NCI-H1105 (cell line): ENCODE measurements at places on chromosomes 5 and 9.

GRCh38 chr5:176425791-176426190 lies 9.5 kb upstream of the CLTB start:
- no peak for DNase-seq

GRCh38 chr5:142576303-142576702 lies 109.6 kb downstream of the FGF1 start:
- no peak for DNase-seq

DNA sequence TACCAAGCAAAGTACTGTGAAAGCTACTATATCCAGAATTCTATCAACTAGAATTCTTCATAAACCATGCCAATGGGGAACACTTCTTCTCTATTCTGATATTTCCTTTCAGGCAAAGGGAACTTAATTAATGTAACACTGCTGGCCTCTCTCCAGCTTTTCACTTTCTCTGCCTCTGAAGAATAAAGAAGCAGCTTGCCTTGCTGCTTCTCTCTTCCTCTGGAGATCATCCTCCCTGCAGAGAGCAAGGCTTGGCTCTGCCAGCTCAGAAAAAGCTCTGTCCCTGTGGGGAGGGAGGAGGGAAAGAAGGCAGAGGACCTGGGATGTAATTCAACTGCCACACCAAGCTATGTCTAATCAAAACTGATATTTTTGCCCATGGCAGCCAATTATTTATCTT lies 6.5 kb downstream of the CTNND2 start:
- no peak for DNase-seq

DNA sequence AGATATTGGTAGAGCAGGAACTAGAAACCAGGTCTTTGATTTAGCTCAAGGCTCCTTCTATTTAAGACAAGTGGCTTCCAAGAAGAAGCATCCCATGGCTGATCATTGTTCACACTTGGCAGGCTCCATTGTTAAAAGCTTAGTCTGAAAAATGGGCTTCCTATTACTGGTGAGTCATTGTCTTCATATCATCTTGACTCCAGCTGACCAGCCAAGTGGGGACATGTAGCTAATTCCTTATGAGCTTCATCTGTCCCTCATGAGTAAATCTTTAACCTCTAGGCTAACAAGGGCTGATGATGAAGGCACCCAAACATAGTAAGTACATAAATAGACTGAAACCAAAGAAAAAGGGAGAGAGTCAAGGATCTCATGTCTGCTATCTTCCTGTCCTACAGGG lies 530.3 kb upstream of the KLF4 start:
- DNase-seq, result no peak

DNA sequence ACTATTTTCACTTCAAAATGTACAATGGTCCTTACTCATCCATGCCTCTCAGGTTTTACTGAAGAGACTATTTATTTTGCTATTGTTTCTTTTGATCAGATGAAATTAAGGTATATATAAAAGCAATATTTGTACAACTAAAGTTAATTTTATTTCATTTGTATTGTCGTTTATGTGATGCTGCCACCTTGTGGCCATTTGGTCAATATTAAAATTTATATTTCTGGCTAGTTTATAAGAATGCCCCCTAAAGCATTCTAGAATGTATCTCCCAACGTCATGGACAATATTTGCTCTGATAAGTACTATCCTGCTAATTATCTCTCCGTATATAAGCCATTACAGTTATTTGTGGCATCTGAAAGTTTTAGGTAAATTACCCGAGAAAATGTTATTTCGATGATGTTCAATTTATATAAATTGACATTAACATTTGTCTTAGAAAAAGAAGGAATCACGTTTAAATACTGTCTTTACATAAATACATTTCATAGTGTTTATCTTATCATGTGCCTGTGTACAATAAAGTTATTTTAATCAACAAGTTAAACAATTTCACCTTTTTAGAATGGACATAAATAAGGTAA lies 680.0 kb downstream of the TAF11L14 start:
- DNase-seq, result peak; percentile 3

GRCh38 chr9:73474002-73474600 lies 322.4 kb downstream of the ANXA1 start:
- no peak for DNase-seq

DNA sequence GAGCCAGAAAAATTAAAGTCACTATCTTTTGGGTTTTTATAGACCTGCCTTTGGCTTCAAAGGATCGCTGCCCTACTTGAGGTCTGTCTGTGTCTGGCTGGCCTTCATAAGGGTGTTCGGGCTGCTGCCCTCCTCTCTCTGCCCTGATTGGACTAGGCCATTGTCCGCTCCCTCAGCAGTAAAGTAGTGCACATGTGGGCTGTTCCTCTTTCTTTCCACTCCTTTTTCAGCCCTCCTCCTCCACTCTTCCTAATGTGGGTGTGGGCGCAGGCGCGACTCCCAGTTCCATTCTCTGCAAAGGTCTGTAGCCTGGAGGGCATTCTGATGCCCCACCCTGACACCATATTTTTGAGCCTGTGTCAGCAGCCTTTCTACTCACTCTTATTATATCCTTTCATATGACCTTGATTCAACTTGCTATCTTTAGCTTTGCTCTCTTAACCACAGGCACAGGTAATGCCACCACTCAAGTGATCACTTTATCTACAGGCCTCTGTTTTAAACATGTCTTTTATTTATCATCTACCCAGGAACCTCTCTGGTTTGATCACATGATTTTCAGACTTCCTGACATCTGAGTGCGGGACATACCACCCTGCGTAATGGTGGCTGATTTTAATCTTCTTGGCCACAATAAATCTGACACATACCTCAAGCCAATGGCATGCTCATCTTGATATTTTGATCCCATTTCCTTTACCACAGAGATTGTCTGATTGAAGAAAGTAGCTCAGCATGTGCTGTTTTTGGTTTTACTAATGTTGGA lies 144.5 kb downstream of the AOPEP start:
- no peak for DNase-seq

DNA sequence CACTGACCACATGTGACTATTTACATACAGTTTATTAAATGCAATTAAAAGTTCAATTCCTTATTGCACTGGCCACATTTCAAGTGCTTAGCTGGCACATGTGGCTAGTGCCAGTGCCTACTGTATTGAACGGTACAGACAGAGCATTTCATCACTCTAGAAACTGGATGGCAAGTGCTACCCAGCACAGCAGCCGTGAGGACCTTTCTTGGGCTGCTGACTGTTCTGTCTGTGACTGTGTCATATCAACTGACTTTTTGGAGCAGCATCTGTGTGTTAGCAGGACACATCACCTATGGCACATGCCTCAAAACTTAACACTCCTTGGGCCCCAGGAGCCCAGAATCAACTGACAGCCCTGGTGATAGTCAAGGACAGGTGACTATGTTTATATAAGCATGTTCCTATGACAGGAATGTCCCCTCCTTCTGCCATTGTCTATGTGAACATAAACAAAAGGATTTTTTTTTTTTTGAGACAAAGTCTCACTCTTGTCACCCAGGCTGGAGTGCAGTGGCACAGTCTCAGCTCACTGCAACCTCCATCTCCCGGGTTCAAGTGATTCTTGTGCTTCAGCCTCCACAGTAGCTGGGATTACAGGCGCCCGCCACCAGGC lies 8.9 kb downstream of the IRF1 start:
- DNase-seq, result no peak

DNA sequence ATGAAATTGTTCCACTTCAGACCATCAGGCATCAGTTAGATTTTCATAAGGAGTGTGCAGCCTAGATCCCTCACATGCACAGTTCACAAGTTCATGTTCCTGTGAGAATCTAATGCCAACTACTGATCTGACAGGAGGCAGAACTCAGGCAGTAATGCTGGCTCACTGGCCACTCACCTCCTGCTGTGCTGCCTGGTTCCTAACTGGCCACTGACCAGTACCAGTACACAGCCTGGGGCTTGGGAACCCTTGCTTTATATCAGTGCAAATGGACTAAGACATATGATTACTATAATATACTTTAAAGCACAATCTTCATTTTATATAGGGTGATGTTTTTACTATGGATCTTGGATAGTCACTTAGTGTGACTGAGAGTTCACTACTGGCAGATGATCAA lies 259.2 kb downstream of the SLCO4C1 start:
- no peak for DNase-seq

DNA sequence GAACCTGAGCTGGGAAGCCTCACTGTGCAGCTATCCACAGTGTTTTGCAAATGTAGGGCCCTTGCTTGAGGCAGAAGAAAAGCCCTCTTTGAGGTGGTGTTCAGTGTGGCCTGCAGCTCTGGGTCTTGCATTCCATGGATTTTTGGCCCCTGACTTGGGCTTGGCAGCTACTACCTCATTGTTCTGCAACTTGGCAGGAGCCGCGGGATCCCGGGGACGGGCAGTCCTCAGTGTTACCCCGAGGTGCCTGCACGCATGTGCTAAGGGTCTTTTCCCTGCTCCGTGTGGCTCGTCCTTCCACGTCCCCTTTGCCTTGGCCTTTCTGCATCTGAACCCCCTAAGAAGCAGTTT lies 39.8 kb downstream of the NEK6 start:
- DNase-seq, result no peak

GRCh38 chr5:129766798-129767197 lies 18.9 kb downstream of the MINAR2 start:
- DNase-seq, result no peak

- DNase-seq, result no peak
Measured at GRCh38 chr5:21154526-21154925, 1166.5 kb upstream of the CDH18 start.

- no peak for DNase-seq
Measured at GRCh38 chr9:23621188-23621587, 204.9 kb downstream of the ELAVL2 start.

DNA sequence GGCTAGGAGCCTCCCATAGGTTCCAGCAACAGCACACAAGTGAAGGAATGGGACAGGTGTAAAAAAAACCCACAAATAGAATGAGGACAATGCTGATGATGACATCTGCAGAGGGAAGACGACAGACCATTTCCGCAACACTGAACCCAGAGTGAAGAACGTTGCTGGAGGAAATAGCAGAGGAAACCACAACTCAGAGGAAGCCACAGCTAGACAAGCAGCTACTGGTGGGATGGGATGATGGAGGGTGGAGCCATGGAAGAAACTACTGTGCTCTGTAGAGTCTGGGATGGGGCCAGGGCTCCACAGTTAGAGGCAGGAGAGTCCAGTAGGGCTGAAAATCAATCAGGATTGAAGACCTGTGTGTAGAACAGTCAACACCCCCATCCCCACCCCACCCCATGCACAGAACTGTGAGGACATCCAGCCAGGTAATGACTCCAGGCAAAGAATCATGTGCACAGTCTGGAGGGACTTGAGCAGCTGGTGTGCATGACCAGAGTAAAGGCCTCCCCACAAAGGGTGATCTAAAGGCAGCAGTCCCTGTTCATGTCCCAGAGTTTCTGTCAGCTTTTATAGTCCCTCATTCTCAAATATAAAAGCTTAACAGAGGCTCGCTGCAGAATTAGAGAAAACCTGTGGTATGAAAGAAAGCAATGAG lies 65.2 kb upstream of the SPIN1 start:
- DNase-seq, result no peak

DNA sequence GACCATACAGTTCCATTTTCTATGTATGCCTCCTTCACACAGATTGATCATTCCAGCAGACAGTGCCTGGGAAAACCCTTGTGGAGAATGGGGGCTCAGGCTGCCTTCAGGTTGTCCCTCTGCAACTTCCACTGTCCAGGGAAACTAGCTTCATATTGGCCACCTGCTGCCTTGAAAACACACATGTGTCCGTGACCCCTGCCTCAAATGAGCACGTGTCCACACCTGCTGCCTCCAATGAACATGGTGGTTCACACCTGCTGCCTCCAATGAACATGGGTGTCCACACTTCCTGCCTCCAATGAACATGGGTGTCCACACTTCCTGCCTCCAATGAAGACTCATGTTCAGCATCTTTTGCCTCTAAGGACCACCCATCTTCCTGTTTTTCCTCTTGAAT lies 185.4 kb upstream of the ADCY2 start:
- no peak for DNase-seq

GRCh38 chr5:88159591-88159990 lies 109.1 kb downstream of the TMEM161B start:
- DNase-seq, result no peak

DNA sequence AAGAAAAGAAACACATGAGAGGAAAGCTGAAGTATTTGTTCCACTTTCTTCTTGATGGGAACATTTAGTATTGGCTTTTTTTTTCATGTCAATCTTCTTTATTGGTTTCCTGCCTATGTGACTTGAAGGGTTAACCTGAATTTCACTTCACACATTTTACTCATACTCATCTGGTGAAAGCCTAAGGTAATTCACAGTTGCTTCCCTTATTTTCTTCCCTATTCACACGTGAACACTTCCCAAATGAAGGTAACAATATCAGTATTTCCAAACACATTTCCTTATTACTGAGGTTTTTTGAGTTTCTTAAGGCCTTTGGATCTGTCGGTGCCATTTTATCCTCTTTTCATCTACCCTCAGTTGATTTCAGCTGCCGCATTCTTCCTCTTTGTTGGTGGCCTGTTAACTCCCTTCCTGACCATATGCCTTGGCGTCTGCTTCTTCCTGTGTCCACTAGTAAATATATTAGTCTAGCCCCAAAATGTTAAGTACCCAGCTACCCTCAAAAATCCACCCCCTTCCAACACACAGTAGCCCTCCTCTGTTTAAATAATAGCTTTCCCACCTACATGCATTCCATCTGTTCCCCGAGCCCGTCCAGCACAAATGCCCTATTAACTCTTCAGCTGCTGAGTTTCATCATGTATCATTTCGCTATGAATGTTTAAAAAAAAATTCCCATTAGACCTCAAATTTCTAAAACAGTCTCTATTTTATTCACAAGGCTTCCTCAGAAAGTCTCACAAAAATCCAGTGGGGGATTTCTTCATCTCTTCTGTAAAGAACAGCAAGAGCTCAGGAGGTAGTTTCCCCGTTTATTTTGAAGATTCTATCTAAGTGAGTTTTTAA lies 97.3 kb downstream of the USP20 start:
- no peak for DNase-seq

DNA sequence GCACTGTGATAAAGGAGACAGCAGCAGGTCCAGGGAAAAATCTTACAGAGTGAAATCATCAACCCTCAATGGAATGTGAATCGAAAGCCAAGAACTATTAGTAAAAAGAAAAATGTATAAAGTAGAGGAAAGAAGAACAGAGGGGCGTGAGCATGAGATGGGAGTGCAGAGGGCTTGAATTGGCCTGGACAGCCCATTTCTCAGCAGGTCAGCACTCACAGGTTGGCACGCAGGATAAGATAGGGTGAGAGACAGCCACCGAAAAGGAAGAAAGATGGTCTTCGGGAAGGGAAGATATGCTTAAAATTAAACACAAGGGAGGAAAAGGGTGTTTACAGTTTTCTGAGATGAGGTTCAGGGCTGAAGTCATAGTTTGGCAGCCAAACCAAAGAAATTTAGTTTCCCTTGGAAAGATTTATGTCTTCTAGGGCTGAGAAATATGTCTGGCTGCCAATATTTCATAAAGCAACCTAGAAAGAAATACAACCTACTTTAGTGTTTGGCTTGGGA lies 524.7 kb downstream of the SPATA31D1 start:
- DNase-seq, result no peak

DNA sequence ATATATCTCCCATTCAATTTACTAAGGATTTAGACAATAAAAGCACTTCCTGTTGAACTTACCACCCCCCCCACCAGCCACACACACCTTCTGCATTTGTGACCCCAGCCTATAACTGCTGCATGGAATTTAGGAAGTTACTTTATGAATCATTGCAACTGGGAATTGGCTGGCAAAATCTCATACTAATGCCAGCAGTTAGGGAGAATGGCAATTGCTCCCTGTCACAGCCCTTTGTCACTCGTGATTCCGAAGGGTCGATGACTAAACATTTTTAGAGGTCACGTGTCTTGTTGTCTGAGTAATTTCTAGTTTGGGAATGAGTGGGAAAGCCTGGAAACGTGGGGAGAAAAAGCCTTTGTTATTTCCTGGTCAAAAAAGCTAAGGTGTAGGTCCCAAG lies 46.6 kb upstream of the PCA3 start:
- DNase-seq, result no peak

- no peak for DNase-seq
Measured at GRCh38 chr5:35172533-35172932, 57.8 kb downstream of the PRLR start.
